ENCODE measurements at places on chromosomes 2 and 18.
A peak's percentile ranks its signal among the peaks of the same experiment; 100 is the strongest.

DNA sequence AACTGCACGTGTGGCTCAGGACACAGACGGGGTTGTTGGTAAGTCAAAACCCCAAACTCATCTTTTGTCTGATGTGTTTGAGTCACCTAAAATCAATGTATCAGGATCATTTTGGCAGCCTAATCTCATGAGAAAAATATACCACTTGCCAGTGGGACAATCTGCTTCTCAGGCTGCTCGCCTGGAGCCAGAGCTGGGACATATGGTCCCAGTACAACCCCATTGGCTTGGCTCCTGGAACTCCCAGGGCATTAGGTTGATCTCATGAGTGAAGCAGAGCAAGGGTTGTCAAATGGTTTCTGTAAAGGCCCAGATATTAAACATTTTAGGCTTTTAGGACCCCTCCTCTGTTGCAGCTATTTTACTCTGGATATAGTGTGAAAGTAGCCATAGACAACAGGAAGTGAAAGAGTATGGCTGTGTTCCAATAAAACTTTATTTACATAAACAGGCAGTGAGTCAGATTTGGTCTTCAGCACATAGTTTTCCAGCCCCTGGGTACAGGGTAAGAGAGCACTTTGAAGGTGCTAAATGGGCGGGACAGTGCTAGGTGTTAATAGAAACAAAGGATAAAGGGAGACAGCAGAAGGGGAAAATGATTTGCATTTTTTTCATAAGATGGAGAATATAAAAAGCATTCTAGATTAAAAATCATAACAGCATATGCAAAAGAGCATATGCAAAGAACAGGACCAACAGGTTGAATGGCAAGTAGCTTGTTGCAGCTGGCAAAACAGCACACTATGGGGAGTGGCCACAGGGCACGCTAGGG is 290.8 kb downstream of the KCNS3 start:
- no peak for DNase-seq

DNA sequence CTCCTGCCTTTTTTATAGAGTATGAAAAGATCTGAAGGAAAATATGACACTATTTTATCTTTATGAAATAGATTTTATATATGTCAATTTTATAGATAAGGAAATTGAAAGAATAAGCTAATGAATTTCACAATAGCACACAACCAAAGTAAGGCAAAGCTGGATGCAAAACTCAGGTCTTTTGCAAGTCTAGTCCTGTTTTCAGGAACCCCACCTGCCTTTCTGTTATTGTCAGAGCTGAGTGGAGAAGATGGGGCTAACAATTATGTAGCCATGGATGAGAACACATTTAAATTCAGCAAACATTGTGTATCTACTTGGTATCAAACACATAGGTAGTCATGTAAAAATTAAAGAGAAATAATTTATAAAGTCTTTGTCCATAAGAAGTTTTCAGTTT is 161.5 kb upstream of the ZEB2 start:
- no peak for DNase-seq

- no peak for DNase-seq
These were observed 93.3 kb downstream of the CTAGE1 start for GRCh38 chr18:22324191-22325131.

DNA sequence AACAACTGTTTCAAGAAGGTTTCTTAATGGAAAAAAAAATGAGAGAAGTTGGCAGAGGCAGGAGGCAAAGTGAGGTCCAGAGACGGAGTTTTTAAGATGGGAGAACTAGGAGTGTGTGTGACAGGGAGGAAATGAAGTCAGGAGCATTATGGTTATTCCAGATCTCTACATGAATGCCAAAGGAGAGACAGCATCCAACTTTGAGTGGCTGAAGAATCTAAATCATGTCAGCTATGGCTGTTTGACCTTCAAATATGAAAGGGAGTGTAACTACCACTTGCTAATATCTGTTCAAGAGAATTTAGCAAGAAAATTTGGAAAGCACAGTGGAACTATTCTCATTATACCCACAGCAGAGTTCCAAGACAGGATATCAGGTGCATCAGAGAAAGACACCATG is 81.2 kb upstream of the CCBE1 start:
- DNase-seq: no peak

DNA sequence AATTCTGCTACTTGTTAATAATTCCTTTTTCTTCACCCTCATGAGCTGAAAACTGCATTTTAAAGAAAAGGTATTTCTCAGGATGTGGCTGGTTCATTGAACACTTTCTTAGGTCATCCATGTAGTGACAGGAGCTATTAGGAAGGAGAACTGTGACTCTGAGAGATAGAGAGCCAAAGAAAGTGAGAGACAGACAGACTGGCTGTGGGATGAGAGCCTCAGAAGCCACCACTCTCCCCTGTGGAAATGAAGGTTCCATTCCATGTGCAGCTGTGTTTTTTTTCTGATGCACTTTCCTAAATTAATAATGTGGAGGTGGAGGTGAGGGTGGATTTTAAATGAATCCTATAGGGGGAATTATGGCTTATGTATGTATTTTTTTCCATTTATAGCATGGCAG is 113.3 kb downstream of the FAM210A start:
- DNase-seq: no peak

DNA sequence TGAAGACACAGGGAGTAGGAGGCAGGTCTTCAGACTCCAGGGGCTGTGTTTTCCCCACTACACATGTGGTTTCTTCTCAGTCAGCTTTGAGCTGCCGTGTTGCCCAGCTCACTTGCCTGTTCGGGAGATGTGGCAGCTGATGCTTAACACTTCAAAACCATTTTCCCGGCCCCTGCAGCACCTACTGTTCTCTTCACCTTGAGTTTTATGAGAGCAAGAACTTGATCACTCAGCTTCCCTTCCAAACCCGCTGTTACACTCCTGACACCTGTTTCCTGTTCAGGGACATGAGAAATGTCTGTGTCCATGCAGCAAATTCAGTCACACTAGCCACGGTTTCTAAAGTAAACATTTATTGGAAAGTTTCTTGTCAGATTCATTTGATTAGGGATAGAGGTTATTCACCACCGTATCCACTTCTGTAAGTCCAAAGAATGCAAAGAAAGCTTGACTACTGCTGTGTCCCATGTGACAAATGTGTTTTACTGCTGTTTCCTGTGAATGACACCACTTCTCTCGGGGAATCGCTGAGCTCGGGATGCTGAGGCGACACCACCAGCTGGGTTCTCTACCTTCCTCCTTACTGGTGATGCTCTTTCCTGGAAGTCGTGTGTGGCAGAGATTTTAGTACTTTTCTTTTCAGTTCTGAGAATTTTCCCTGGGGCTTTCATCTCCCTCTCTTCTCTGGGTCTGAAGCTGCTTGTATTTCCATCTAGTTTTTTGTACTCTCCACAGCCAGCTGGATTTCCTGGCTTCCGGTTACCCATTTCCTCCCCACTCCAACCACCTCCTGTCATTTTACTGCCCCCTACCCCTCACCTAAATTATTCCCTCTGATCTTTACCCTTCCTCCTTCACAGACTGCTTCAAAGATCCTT is 91.7 kb downstream of the KLF7 start:
- no peak for DNase-seq

- DNase-seq: no peak
These were observed 27.5 kb downstream of the GAREM1 start for GRCh38 chr18:32443033-32443705.

- no peak for DNase-seq
These were observed 46.4 kb downstream of the BMP10 start for GRCh38 chr2:68824831-68825230.

- no peak for DNase-seq
These were observed 3.5 kb downstream of the RALB start for GRCh38 chr2:120255986-120256650.

DNA sequence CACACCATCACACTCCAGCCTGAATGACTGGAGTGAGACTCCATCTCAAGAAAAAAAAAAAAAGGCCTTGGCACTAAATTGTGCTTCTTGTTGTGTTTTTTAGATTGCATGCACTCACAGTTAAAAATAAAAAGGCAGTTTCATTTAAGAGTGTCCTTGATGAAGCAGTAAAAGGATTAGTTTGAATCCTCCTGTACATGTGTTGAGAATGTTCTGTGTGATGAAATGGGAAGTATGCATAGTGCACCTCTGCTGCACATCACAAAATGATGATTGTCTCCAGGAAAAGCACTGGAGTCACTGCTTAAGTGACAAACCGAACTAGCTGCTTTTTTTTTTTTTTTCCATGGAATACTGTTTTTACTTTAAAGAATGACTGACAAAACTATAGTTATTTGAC is 23.1 kb downstream of the DYSF start:
- no peak for DNase-seq

DNA sequence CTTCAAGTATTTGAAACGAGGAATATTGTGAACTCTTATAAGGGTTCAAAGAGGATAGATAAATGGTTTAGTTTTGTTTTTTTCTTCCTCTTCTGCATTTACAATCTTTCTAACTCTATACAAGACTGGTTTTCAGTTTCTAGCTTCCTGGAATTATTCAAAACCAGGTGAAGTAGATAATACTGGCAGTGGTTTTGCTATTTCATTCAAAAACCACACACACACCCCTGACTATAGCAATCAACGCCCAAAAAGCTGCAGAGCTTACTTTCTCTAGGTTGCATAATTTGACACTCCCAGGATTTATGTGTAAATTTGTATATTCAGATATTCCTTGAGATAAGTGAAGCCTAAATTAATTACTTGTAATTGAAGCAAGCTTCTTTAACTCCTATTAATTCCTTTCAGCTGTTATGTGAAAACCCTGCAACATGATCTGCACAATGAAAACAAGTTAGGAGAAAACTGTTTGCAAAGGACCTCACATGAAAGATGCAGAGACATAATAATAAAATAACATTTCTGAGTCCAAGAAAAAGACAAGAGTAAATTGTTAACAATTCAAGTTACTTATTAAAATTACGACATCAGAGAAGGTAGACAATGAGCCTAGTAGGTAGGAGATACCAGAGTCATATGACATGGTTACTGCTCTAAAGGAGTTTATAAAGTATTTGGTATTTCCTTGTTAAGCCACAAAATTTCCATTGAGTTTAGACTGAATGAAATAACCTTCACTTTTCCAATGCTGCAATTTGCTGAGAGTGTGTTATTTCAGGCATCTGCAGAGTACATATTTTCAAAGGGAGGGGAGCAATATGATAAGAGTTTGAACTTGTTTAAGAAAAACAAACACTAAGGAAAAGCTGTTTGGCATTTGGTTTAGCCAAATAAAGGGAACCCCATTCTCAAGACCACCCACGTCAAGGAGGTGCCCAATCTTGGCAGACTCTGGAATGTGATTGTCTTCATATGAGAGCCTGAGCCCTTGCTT is 1.6 kb upstream of the NFE2L2 start:
- DNase-seq: peak; percentile 55

DNA sequence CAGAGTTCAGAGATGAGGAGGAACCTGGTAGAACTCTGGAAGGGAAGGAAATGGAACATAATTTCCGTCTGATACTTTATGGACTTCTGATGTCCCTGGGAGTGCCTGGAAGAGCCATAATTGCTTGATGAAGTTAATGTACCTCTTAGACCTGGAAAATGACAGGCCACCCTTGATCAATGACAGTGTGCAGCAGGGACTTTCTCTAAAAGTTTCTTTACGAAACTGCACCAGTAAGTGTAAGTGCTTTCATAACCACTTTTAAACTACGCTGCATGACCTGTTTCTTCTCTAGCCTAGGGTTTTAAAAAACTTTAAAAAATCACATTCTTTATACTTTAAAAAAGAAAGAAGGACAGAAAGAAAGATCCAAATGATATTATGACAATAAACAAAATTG is 164.5 kb downstream of the LPIN1 start:
- DNase-seq: no peak

DNA sequence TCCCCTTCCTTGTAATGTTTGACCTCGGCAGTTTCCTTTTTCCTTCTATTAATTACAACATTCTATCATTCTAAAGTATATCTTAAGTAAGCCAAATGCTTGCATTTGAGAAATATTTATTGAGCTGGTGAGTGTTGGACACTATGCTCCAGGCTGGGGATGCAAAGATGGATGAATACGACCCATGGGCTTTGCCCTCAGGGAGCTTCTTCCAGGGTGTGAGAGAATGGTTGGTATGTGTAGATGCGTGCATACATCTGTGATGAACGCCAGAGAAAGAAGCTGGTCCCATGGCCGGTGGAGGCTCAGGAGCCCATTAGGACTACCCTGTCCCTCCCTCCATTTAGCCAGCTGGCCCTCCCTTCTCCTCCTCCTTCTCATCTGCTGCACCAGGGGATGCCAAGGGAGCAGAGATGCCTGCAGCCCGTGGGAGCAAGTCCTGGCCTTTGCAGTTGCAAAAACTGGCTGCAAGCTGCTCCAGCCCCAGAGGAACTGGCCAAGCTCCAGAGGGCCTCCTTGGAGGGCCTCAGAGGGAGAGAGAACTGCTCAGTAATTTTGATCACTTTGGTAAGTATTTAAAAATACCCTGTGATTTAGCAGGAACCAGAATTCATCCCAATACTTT is 65.7 kb upstream of the FOSL2 start:
- DNase-seq: no peak

DNA sequence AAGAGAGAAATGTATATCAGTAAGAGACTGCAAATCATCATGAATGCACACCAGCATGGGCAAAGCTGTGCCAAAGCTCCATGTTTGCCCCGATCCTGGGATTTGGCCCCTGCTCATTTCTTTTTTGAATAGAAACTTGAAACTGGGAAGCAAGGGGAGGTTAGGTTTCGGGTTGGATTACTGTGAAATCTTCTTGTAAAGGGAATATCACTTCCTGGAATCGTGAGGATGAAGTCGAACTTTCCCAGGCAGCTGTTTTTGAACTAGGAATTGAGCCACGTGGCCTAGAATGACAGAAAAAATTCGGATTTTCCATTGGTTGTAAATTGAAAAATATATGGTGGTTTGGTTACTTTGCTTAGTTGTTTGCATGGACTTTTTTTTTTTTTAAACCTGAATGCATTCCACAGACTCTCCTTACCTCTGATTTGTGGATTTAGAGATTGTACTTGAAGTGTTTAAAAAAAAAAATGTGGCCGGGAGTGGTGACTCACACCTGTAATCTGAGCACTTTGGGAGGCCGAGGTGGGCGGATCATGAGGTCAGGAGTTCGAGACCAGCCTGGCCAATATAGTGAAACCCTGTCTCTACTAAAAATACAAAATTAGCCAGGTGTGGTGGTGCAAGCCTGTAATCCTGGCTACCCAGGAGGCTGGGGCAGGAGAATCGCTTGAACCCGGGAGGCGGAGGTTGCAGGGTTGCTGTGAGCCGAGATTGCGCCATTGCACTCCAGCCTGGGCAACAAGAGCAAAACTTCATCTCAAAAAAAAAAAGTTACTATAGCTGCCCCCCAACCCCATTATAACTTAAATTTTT is 32.1 kb downstream of the GRHL1 start:
- no peak for DNase-seq

- no peak for DNase-seq
These were observed 169.6 kb upstream of the NDUFV2 start for GRCh38 chr18:8932866-8933265.

GRCh38 chr2:172135446-172135845 is 32.7 kb upstream of the DLX2 start:
- no peak for DNase-seq

- no peak for DNase-seq
These were observed 37.1 kb downstream of the FAM161A start for GRCh38 chr2:61816480-61817355.

Measured in hematopoietic multipotent progenitor cell treated with erythropoietin and hydrocortisone succinate and interleukin-3 and kit ligand, for 17 days (in vitro differentiated cells).